ENCODE measurements at places on chromosomes 12 and 14.

- ATAC-seq, result no peak
Measured at GRCh38 chr14:105085766-105086165, 20.5 kb upstream of the GPR132 start.

DNA sequence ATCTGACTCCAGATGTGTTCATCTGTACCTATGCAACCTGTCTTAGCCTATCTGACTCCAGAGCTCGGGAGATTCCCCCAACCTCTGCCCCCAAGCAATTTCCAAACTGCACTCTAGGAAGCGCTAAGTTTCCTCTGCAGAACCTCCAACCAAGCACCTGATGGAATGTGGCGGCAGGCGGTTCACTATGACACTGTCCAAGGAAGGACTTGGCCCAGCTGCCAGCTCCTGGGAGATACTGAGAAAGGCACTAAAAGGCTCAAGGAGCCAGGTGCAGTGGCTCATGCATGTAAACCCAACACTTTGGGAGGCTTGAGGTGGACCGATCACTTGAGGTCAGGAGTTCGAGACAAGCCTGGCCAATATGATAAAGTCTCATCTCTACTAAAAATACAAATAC, 244.0 kb downstream of the BCL11B start:
- ATAC-seq, result no peak

DNA sequence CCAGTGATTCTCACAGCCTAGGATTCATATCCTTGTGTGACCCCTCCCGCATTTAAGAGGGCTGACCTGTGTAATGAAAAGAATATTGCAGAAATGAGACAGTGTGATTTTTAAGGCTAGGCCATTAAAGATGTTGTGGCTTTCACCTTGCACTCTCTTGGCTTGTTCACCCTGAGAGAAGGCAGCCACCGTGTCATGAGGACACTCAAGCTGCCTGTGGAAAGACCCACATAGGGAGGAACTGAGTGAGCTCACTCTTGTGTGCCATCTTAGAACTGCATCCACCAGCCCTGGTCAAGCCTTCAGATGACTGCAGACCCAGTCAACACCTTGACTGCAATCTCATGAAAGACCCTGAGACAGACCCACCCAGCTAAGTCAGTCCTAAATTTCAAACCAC, 46.3 kb upstream of the TMPO start:
- no peak for ATAC-seq

DNA sequence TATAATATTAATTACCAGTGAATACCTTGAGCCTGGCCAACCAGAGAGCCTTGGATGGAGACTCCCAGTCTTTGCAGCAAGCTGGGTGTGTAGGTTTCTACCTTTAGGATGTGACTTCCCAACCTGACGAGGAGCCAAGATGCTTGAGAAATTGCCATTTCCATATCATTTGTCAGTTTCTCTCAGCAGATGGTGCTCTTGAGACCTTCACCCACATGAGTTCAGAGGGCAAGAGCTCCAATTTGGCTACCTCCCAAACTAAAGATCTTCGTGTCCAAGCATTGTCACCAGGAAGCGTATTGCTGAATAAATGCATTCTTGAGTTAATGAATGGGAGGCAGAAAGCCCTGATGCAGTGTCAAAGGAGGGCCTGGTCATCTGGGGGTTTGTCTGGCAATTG, 106.4 kb upstream of the TBX5 start:
- ATAC-seq, result no peak

- ATAC-seq, result no peak
Measured at GRCh38 chr14:91012045-91012444, 48.4 kb downstream of the RPS6KA5 start.

DNA sequence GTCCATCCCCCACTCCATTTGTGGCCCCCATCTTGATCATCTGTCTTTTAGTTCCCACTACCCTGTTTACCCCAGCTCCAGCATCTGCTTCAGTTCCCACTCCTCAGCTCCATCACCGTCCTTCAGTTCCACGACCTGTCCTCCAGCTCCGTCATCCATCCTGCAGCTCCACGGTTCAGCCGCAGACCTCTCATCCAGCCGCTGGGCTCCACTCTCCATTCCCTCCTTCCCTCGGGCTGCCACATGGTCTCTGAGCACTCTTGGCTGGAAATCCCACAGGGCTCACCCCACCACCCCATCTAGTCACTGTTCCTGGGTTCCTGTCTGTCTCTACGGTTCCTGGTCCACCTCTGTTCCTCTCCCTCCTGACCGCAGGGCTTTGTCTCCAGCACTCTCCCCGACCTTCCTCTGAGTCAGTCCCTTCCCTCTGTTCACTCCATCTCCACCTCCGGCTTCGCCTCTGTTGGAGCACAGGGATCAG, 3.3 kb upstream of the P3H3 start:
- ATAC-seq, result no peak

DNA sequence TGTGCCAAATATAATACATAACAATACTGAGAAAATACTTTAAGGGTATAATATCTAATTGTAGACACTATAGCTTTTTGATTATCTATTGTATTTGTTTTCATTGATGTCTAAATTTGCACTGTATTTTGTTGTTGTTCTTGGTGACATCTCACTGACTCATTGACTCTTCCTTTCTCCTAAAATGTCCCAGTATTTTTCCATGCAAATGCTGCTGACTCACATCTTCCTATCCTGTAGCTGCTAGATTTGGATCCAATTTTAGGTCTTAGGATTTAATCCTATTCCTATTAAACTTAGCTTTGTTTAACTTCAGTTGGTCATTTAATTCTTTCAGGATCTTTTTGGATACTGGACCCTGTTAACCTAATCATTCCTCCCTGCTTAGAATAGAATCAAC, 148.5 kb downstream of the TMTC2 start:
- peak; percentile 41 for ATAC-seq

GRCh38 chr14:91380610-91381371, 36.8 kb downstream of the CCDC88C start:
- no peak for ATAC-seq

DNA sequence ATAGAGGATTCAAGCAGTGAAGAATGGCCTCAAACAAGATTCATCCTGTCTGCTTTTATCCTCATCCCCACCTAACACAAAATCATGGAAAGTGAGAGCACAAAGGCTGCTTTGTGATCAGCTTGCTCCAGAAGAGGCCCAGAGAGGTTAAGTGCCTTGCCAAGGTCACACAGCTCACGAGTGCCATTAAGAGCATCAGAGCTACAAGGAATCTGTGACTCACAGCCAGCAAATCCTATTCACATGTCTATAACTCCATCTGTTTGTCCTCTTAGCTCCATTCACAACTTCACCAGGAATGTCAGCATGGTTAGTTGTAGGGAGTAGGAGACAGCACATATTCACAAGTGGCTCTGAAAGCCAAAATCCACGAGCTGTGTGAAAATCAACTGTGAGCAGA, 79.8 kb downstream of the TTC9 start:
- ATAC-seq, result no peak

GRCh38 chr12:71092290-71092689, 65.5 kb downstream of the TSPAN8 start:
- no peak for ATAC-seq

DNA sequence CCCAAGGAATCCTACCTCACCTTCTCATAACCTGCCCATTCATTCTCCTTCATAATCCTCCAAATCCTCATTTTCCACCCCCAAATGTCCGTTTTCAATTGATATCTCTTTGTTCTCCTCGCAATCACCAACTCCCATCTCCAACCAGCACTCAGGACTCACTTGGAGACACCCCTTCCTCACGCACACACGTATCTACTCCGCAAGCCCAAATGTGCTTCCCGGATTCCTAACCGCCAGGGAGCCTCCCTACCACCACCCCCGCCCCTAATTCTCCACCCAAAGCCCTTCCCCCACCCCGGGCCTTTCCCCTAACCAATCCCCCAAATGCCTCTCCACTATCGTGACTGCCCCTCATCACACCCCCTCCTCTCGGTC, 304 bp downstream of the KCTD10 start:
- ATAC-seq, result peak; percentile 17

DNA sequence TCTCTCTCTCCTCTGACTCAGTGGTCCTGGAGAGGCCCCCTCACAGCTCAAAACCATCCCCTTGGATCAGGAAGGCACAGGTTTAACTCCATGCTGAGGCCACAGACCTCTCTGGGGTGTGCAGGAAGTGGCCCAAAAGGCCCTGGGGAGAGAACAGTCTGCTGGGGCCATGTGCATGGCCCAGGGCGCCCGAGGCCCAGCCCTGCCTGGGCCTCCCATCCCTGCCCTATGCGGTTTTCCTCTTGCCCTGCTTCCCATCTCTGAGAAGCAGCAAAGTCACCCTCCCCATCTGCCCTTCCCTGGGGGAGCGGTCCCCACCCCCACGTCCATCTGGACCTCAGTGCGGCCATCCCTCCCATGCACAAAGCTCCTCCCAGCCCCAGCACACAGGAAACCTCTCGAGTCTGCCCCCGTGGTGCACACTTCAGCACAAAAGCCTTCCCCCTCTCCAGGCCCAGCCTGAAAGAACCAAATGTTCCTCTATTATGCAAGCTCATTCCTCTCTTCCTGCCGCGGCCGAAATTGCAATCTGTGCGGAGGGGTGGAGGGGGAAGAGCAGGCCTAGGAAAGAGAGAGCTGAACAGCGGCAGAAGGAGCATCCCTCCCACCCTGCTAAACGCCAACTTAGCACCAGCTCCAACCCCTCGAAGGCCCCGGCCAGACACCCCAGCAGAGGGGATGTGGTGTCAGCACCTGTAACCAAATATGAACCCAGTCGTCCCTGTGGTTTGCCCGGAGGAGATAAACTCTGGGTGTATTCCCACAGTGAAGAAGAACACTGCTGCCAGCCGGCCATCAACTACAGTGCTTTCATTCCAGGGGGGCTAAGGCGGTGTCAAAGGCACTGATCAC, 108.5 kb downstream of the SCARB1 start:
- no peak for ATAC-seq

GRCh38 chr14:72904840-72905561, 11.1 kb upstream of the DPF3 start:
- peak; percentile 84 for ATAC-seq

DNA sequence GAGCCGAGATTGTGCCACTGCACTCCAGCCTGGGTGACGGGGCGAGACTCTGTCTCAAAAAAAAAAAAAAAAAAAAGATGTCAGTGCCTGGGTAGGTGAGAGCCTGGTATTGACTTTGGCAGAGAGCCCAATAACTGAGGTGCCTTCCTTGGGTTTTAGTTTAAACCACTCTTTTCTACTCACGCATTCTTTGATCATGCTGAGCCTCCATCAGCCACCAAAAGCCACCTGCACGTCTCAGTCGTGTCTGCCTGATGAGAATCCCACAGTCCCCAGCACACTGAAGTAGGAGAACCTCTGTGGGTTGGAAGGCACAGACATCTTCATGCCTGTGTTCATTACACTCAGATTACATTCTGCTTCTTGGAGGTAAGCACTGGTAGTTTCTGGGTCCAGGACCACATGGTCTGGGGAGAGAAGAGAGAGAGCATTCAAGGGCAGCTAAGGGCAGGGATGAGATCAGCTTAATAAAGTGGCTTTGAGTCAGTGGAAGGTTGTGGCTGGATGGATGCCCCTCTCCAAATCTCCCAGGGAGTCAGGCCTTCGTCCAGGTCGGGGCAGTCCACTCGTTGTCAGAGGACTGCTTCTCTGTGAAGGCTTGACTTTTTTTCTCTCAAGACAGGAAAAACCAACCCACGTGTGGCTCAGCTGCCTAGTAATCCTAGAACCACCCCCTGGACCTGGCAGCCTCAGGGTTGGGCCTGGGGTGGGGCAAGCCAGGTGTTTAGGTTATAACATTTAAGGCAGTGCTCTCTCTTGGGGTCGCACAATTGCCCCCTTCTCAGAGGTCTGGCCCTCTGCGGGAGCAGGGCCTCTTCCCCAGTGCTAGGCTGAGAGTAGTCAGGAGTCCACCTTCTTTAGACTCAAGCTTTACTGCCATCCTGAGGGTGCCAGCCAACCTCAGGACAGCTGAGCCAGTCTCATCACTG, 32.6 kb upstream of the MAX start:
- ATAC-seq, result no peak

- no peak for ATAC-seq
Measured at GRCh38 chr14:91851563-91851962, 15.8 kb downstream of the TC2N start.

DNA sequence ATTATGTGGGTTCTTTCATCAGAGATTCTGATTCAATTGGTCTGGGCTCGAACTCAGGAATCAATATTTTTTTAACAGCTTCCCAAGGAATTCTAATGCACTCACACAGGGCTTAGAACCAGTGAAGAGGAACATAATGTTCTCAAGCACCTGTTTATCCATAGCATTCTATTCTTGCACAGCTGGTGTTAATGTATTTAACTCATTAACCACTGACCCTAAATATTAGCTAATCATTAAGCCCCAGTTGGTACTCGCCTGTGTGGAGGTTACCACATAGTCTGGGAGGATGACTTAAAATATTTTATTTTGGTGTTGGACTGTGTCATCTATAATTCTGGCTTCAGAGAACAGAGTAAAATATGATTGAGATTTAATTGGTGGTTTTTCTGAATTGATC, 45.3 kb downstream of the LRP6 start:
- no peak for ATAC-seq

GRCh38 chr12:103455020-103455763, 40.6 kb downstream of the C12orf42 start:
- no peak for ATAC-seq

DNA sequence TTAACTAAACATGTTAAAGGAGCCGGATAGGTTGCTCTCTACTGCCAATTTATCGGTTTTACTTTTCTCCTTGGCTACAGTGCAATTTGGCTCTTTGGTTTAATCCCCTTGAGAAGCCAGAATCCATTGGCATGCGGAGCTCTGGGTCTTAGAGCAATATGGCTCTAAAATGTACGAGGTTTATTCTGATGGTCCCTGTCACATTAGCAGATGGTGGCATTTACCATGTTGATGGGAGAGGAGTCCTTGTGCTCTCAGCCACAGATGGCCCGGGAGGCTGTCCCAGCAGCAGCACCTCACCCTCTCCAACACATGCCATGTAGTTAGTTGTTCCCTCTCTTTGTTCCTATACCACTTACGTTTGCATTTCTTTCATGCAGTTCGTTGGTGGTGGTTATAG, 179.7 kb downstream of the RGS6 start:
- ATAC-seq, result no peak

- ATAC-seq, result no peak
Measured at GRCh38 chr12:113092607-113093408, 36.3 kb downstream of the DTX1 start.

Measured in SK-N-SH treated with all-trans-retinoic acid at 6 μM for 48 hours (cell line).